ENCODE measurements at places on chromosomes 6 and 20.
A peak's percentile ranks its signal among the peaks of the same experiment; 100 is the strongest.

- no peak for DNase-seq
These were observed 289.7 kb downstream of the UBE3D start for GRCh38 chr6:82775981-82776380.

GRCh38 chr20:34583544-34583943 lies 25.0 kb downstream of the MAP1LC3A start:
- DNase-seq, result no peak

DNA sequence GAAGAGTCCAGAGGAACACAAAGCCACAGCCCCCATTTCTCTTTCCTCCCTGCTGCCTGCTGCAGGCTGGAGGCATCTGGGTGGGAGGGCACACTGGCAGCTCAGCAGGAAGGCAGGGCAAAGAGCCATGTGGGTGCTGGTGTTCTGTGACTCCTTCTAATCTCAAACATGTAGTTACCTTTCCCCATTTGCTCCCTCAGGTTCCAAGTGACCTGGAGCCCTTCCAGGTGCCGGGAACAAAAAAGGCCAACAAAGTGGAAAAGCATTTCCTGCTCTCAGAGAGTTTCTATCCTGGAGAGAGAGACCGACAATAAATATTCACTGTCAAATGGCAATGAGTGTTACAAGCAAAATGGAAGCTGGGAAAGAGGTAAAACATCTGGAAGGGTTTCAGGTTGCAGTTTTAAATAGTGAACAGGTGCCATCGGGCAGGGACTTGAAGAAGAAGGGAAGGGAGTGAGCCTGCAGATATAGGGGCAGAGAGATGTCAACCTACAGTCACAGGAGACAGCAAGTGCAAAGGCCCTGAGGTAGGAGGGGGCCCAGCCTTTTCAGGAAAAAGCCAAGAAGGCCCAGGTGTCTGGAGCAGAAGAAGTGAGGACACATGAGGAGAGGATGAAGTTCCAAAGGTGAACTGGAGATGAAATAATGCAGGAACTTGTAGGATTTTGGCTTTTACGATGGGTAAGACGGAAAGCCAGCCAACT lies 43.6 kb upstream of the IYD start:
- DNase-seq, result no peak

- peak; percentile 59 for DNase-seq
These were observed 114.7 kb downstream of the PSMB1 start for GRCh38 chr6:170438402-170438753.

GRCh38 chr6:117555882-117556498 lies 46.3 kb downstream of the GOPC start:
- DNase-seq, result no peak

GRCh38 chr6:42664718-42665117 lies 57.7 kb downstream of the PRPH2 start:
- no peak for DNase-seq

GRCh38 chr6:107542192-107542668 lies 52.3 kb downstream of the SOBP start:
- DNase-seq, result no peak

DNA sequence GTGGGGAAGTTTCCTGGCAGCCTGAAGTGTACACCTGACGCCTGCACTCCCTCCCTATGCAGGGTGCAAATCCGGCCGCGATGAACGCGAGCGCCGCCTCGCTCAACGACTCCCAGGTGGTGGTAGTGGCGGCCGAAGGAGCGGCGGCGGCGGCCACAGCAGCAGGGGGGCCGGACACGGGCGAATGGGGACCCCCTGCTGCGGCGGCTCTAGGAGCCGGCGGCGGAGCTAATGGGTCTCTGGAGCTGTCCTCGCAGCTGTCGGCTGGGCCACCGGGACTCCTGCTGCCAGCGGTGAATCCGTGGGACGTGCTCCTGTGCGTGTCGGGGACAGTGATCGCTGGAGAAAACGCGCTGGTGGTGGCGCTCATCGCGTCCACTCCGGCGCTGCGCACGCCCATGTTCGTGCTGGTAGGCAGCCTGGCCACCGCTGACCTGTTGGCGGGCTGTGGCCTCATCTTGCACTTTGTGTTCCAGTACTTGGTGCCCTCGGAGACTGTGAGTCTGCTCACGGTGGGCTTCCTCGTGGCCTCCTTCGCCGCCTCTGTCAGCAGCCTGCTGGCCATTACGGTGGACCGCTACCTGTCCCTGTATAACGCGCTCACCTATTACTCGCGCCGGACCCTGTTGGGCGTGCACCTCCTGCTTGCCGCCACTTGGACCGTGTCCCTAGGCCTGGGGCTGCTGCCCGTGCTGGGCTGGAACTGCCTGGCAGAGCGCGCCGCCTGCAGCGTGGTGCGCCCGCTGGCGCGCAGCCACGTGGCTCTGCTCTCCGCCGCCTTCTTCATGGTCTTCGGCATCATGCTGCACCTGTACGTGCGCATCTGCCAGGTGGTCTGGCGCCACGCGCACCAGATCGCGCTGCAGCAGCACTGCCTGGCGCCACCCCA lies 1.2 kb downstream of the GPR6 start:
- no peak for DNase-seq

- DNase-seq, result no peak
These were observed 113.9 kb upstream of the DOK5 start for GRCh38 chr20:54361475-54361874.

GRCh38 chr6:7041511-7042026 lies 66.2 kb upstream of the RREB1 start:
- no peak for DNase-seq

DNA sequence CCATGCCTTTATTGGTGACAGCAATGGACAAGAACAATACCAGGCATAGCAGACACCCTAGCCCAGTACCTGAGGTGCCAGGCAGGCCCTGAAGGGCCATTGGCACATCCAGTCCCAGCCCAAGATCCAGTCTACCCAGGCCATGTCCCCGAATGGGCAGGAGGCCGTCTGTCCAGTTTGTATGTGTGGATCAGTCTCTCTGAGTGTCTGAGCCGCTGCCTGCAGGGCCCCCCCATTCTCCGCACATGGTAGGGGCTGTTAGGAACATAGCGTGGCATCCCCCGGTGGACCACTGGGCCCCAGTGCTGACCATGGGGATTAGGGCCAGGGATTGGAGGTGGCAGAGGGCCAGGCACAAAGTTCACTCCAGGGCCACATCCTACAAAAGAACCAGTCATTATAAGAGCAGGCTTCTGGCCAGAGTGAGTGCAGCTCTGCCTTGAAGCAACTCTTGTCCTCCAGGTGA lies 5.1 kb downstream of the PCED1A start:
- no peak for DNase-seq

DNA sequence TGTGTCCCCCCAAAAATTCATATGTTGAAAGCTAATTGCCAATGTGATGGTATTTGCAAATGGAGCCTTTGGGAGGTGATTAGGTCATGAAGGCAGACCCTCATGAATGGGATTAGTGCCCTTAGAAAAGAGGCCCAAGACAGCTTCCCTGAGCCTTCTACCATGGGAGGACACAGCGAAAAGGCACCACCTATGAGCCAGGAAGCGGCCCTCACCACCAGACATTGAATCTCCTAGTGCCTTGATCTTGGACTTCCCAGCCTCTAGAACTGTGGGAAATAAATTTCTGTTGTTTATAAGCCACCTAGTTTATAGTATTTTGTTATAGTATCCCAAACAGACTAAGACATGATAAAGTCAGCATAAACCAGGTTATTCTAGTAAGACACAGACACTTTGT lies 18.9 kb downstream of the EDN1 start:
- no peak for DNase-seq
